ENCODE measurements at places on chromosomes 5 and 9. TPM values are rescaled to one million over a fixed set of nuclear protein-coding genes. Genes with fewer than 3 reads are reported as not detected.

Gene ELAVL2
- 1.6 TPM for total RNA-seq

Gene OR1N1
- total RNA-seq = not detected

Gene GPR150
- not detected for total RNA-seq

Gene SHISAL2B
- not detected for total RNA-seq

Gene GDNF
- total RNA-seq = not detected

Gene TSSK1B
- 0.39 TPM for total RNA-seq

Gene HRCT1
- 4.4 TPM for total RNA-seq

Gene CER1
- total RNA-seq = not detected

Gene CYFIP2
- 50.8 TPM for total RNA-seq

Gene SLC25A46
- total RNA-seq = 42.5 TPM

Gene DOLPP1
- 16.3 TPM for total RNA-seq
